ENCODE measurements at places on chromosomes 13 and 19.

DNA sequence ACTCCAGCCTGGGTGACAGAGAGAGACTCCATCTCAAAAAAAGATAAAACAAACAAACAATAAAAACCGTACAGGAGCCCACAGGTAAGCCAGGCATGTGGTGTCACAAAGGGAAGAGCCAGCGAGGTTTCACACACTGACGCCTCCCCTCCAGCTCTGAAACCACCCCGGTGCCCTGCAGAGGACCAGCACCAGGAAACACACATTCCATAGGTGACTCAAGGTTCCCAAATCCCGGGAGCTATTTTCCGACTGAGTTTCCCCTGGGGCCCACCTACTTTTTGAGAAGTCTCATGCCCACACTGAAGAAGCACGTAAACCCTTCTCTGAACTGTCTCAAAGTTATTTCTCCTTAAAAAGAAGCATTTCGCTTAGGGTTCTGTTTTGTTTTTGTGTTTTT lies 40.3 kb downstream of the RHPN2 start:
- no peak for DNase-seq

- DNase-seq, result no peak
Measured at GRCh38 chr19:3123088-3123721, 12.6 kb upstream of the GNA15 start.

DNA sequence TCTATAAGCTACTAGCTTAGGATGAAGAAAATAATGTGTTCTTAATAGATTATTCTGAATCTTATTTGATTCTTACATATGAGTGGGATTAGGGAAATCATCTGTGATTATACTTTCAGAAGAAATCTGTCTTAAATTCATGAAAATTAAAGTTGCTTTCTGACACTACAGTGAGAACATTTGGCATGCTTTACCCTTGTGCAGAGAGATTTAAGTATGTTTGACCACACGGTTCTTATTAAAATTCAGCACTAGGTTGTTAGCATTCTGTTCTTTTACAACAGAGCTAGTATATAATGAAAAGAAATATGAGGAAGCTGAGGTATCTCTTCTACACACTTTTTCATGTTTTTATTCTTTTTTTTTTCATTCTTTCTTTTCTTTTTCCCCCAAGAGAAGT lies 2723.9 kb downstream of the PCDH9 start:
- DNase-seq, result no peak

DNA sequence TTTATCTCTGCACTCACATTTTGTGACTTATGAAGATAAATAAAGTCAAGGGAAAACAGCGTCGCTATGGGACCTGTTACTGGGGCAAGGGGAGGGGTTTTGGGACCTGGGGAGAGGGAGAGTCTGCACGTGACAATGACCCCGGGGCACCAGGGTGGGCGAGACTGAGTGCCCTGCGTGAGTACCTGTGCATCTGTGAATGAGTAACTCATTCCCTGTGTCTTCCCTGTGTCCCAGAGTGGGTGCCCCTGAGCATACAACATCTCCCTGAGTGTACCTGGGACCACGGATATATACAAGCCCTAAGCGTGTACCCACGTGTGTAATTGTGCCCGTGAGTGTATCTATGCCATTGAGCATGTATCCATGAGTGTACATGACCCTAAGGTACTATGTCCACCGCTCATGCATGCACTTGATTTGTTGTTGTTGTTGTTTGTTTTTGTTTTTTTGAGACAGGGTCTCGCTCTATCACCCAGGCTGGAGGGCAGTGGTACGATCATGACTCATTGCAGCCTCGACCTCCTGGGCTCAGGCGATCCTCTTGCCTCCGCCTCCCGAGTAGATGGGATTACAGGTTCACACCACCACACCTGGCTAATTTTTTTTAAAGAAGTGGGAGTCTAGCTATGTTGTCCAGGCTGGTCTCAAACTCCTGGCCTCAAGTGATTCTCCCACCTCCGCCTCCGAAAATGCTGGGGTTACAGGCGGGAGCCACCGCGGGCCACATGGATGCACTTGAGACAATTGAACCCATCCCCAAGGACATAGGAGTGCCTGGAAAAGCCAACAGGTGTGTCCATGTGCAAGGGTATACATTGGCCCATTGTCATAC lies 645 bp upstream of the TRAPPC5 start:
- DNase-seq, result no peak

DNA sequence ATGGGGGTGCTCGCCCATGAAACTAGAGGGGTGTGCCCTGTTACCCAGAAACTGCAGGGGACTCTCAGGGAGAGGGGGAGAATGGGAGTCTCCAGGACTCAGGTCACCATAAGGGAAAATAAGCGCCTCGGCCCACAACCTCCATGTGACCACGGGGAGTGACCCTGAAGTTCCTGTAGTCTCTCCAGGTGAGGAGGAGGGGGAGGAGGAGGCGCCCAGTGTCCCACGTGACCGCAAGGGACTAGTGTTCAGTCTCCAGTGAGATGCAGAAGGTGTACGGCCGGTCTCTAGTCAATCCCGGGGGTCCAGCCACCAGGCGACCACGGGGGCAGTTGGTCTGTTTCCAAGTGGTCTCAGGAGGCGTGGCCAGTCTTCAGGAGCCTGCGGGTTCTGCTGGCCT lies 16.0 kb downstream of the TM6SF2 start:
- DNase-seq, result no peak

DNA sequence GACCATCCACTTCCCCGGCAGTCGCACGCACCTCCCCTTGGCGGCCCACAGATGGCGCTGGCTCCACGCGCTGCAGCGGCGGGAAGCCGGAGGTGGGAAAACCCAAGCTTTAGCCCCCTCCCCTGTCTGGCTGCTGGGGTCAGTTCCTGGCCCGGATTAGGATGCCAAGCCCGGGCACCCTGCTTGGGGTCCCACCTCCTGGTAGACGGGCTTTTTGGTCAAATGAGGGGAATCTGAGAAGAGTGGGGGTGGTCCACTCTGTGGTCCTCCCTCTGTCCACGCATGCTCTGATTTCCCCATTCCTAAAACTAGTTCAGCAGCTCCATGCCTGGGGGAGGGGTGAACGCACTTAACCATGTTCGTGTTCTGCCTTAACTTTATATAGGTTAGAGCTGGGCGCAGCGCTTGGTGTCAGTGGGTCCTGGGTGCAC lies 8.1 kb upstream of the ADGRE2 start:
- DNase-seq, result no peak

Data from GM19239 (cell line).